Hematopoietic multipotent progenitor cell (in vitro differentiated cells): ENCODE measurements at places on chromosomes 1 and 21. TPM values are rescaled to one million over a fixed set of nuclear protein-coding genes. Genes with fewer than 3 reads are reported as not detected.

- DNase-seq, result no peak
Observed at GRCh38 chr1:33456502-33456886, 16.0 kb upstream of the ZSCAN20 start.

- DNase-seq, result no peak
Observed at GRCh38 chr1:89990976-89991831, 3.7 kb upstream of the ZNF326 start.

The LCE2D gene
- not detected for total RNA-seq

The PRR9 gene
- not detected for total RNA-seq

DNA sequence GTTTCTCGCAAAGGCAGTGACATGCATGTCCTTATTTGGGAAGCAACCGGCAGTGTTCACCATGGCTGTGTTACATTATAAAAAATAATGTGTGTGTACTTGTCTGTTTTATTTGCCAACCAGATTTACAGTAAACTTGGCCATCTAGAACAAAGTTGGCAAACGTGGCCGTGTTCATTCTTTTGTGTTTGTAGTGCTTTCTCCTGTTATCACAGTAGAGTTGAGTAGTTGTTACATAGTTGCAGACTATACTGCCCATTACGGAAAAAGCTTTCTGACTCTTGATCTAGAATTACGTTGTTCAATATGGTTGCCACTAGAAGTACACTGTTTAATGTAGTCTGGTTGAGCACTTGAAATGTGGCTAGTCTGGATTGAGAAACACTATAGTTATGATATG is 19.4 kb downstream of the SOAT1 start:
- DNase-seq, result no peak

The TNFAIP8L2 gene
- total RNA-seq, result 74.1 TPM

DNA sequence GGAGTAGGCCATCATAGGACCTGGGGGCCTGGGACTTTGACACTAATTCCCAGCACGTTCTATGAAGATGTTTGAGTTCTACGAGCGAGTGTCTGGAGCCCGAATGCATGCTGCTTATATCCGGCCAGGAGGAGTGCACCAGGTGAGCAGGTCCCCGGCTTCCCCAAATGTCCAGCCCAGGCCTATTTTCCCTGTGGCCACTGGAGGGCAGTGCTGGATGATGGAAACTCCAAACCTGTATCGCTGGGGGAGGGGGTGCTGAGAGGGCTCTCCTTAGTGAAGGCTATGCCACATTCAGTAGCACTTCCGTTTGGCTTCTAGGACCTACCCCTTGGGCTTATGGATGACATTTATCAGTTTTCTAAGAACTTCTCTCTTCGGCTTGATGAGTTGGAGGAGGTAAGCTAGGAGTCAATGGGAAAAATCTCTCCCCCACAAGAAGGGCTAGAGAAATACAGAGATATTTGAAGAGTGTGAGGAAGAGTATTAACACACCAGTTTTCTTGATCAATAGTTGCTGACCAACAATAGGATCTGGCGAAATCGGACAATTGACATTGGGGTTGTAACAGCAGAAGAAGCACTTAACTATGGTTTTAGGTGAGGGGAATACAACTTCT is 5.2 kb upstream of the FCER1G start:
- DNase-seq, result peak; percentile 78

The AHCYL1 gene
- 39.3 TPM for total RNA-seq

The GJB5 gene
- not detected for total RNA-seq

The YARS1 gene
- 53.3 TPM for total RNA-seq

The PTGER3 gene
- total RNA-seq, result 1.9 TPM

DNA sequence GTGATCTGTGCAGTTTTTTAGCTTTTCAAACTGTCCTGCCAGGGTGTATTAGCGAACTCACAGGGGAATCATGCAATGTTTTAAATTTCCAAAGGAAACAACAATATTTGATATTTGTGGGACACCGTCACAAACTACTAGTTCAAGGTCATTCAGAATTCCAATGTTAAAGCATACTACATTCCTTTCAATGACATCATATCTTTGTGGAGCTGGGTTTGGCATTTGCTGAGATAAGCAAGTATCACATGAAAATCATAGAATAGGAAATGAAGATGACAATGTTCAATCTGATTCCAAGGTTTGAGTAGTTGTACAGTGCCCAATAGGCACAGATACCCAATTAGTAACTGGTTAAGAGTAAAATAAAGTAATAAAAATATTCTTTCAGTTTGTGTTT is 35.6 kb downstream of the NUF2 start:
- no peak for DNase-seq

GRCh38 chr21:46021978-46022544 is 40.5 kb downstream of the COL6A1 start:
- no peak for DNase-seq
